Progenitor cell of endocrine pancreas (in vitro differentiated cells): ENCODE measurements at places on chromosomes 16 and 17. TPM values are rescaled to one million over a fixed set of nuclear protein-coding genes. Genes with fewer than 3 reads are reported as not detected.

DNA sequence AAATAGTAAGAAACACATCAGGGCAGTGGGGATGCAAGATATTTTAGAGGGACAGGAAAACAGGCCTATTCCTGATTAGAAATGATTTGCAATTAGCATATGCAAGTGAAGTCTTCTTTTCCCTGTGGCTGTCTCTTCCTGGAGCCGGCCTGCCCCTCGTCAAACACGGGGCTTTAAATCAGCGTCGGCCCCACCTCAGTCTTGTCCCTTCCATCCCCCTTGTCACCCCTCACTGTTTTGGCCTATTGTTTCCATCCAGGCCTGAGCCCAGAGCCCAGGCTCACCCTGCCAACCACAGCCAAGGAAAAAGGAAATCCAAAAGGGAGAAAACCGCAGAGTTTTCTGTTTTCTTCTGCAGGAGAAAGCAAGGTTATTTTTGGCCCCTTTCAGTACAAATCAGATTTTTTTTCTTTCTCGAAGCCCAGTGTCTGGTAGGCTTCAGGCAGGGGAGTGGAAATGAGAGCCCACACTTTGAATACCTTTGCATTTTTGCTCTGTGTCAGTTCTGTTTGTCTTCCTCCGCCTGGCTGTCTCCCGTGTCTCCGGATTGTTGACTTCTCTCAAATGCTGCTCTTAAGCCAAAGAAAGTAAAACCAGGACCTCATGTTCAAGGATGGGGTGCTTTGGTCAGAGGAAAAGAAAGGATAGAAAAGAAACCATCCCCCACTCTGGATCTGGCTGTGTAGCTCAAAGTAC is 399.9 kb upstream of the CDH11 start:
- no peak for DNase-seq

Gene KRT28
- not detected in 2 replicates for total RNA-seq

- DNase-seq = no peak
These were observed 140.2 kb upstream of the CIBAR2 start for GRCh38 chr16:85252461-85252860.

Gene SLC12A4
- 74.3 and 75.6 TPM in 2 replicates for total RNA-seq

DNA sequence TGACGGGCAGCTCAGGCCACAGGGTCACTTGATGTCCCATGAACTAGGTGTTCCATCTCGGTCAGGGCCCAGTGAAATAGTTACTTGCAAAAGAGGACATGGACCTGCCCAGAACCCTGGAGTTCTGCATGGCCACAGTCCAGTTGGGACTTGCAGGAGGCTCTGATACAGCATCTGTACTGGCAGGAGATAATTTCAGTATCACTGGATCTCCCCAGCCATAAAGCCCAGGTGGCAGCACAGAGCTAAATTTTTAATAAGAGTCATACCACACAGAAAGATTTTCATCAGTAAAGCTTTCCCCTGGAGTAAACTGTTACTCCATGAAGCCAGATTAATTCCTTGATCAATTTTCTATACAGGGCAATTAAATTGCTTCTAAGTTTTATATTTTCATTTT is 18.0 kb upstream of the SLC16A5 start:
- no peak for DNase-seq
